ENCODE measurements at places on chromosomes 12 and 14.

DNA sequence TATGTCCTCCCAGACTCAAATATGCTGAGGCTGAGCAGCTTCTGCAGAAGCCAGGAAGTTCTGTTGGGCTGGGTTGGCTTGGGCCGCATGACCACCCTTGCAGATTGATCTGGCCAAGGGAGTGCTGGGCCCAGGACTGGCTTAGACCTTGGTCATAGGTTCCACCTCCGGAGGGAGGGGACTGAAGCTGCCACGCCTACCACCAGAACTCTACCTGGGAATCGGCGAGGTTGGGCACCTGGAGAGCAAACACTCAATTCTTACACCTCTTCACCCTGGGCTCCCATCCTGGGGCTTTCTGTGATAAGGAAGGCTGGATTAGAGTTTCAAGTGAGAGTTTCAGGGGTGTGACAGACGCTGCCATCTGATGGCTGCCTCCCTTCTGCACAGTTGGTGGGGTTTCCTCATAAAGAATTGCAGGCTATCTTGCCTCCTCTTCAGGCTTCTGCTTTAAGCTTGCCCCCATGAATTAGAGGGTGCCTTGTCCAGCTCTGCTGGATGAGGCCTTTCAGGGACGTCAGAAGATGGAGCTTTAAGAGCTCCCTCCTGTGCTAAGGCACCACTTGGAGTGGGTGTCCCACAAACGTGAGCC, 5.8 kb downstream of the SLC24A4 start:
- no peak for DNase-seq

GRCh38 chr14:52661314-52661713, 34.0 kb downstream of the ERO1A start:
- DNase-seq, result no peak

GRCh38 chr12:110282956-110283817, 2.1 kb downstream of the ATP2A2 start:
- peak; percentile 26 for DNase-seq

- DNase-seq, result no peak
Observed at GRCh38 chr14:33851931-33852330, 98.9 kb downstream of the EGLN3 start.

- peak; percentile 60 for DNase-seq
Observed at GRCh38 chr14:22099942-22100763, 426.5 kb upstream of the OR4E1 start.

GRCh38 chr12:100395811-100396210, 38.9 kb downstream of the SLC17A8 start:
- DNase-seq, result no peak

GRCh38 chr14:69137843-69138535, 14.9 kb downstream of the DCAF5 start:
- no peak for DNase-seq

- peak; percentile 50 for DNase-seq
Observed at GRCh38 chr14:89617481-89618329, 200.7 kb upstream of the FOXN3 start.

DNA sequence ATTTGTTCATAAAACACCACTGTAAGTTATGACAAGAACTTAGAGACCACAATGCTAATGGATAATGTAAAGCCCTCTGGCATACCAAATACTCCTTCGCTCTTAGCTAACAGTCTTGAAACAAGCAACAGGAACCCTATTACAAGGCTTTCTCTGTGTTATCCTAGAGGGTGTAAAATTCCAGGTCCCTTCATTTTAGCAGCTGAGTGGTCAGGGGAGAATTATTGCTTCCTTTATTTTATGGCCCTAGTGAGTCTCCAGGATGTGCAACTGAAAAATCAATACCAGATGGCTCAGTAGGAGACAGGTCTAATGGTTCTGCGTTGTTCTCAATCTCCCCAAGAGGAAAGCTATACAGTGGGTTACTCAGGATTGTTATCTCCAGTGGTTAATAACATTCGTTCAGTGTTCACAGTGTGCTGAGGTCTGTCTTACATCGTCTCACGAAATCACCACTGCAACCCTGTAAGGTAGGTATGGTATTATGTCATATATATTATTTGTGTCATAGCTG, 172.7 kb upstream of the CNOT2 start:
- no peak for DNase-seq

DNA sequence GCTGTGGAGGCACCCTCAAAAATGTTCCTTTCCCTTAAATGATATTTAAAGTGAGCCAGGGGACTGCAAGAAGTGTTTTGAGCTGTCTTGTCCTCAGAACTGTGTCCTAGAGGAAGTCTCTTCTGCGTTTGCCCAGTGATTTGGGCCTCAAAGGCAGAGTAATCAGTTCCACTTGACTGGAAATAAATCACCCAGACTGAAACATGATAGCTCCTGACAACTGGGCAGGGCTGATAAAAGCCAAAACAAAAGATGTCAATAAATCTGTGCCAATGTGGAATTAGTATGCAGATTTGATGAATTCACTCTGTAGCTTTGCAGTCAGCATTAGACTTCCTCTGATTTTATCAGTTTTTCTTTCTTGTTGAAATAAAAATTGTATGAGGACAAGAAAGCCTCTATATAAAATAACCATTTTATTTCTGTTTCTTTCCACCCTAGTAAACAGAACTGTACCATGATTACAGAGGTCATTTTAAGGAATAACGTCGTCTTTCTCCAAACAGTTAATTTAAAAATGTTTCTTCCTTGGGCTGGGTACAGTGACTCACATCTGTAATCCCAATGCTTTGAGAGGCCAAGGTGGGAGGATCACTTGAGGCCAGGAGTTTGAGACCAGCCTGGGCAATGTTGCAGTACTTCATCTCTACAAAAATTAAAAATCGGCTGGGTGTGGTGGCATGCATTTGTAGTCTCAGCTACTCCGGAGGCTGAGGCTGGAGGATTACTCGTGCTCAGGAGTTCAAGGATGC, 180.8 kb downstream of the ERC1 start:
- DNase-seq, result no peak

GRCh38 chr12:28121433-28121832, 68.8 kb upstream of the CCDC91 start:
- DNase-seq, result no peak

DNA sequence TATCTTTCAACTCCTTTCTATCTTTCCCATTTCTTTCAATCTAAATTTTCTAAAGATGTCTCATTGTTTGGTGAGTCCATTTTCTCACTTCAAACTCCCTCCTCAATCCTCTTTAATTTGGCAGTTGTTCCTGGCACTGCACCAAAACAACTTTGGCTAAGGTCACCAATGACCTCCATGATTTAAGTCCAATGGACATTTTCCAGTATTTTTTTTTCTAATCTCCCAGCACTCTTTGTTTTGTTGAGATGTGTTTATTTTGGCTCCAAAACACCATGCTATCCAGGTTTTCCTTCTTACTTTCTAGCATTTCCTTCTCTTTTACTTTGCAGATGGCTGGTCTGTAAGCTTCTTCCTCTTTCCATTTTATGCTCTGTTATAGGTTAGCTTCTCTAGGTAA, 42.5 kb upstream of the OTOGL start:
- no peak for DNase-seq

GRCh38 chr12:64181430-64182291, 40.4 kb downstream of the KICS2 start:
- DNase-seq, result no peak

DNA sequence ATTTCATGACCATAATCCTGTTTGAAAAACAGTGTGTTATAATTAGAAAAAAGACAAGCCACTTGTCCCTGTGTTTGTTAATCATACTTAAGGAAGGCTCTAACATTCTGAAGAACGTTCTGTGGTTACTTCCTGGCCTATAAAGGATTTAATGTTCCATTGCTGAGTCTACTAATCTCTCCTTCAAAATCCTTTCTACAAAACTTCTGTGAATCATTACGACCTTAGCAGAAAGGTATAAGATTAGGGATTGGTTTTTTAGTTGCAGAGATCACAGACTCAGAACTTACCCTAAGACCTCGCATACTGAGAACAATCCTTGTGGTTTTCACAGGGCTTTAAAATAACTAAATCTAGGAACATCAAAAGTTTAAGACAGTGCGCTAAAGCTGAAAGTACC, 48.3 kb downstream of the TMCC3 start:
- DNase-seq, result no peak

DNA sequence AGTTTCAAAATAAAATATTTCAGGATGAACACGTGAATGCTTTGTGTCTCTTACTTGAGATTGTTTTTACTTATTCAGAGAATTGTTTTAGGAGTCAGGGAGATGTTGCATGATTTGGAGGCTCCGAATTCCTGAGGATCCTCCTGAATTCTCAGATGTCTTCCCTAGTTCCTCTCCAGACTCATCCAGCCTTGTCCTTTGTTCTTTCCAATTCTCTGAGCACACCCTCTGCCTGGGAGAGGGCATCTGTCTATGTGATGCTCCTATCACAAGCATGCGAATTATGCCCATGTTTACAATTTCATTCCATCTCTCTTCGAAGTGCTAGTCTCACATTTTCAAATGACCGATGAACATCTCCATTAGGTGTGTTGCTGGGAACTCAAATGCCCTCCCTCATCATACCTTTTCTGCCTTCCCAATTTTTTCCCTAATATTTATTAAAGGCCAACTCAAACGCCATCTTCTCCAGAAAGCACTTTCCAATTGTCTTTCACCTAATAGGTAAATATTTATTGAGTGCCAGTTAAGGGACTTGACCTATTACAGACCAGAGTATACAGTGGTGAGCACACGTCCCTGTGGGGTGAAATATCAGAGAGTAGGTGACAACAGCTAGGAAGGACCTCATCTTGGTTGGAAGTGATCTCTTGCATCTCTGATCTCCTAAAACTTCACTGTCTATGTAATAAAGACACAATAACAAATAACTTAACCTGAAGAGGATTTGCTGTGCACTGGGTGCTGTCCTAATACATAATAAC, 64.4 kb downstream of the ARF6 start:
- DNase-seq, result no peak

DNA sequence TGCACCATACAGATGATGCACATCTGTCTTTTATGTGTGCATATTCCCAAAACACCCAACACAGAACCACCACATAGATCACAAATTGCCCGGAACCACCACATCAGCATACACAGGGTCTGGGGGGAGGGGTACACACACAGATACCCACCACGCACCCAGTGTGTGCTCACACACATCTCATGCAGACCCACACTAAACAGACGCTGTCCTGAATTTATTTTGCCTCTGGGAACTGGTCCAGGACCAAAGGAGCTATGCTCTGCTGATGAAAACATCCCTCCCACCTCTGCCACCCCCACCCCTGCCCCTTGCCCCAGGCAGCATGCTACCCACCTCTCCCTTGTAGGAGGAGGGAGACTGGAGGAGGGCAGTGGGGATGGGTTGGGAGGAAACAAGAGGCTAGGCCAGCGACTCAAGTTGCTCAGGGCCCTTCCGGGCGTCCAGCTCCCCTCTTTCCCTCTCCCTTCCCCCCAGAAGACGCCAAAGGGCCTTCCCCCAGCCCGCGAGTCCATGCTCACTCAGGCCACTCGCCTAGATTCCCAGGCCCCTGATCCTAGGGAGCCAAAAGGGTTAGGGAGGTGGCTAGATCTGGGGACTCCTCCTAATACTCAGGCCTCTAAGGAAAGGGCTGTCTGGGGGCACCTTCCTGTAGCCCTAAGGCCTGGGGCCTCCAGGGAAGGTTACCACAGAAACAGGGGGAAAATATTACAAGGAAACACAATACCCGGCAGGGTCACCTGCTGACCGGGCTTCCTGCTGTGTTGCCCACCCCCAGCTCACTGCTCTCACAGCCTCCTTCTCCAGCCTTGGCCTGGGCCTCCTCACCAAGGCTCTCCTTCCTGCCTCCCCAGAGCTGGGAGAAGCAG, 3.1 kb downstream of the HDAC7 start:
- no peak for DNase-seq

GRCh38 chr14:50714450-50715073, 46.5 kb upstream of the SAV1 start:
- peak; percentile 7 for DNase-seq

GRCh38 chr12:40511341-40511740, 180.9 kb upstream of the CNTN1 start:
- DNase-seq, result no peak

DNA sequence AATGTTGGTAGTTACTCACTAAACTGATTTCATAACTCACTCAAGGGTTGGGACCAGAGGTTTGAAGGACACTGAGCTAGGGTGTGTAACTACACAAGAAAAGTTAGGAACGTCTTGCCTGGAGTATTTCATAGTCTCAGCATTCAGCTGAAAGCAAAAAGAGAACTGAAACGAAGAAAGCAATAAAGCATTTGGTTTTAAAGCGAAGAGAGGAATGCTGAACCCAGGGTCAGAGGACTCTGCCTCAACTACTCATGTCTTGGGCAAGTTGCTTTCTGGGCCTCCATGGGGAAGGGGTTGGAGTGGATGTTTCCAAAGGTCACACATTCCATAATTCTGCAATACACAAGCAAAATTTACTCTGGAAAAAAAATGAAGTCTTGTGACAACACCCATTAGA, 1.4 kb downstream of the GNS start:
- no peak for DNase-seq

- DNase-seq, result peak; percentile 91
Observed at GRCh38 chr14:68788996-68789820, 3.7 kb downstream of the ZFP36L1 start.

DNA sequence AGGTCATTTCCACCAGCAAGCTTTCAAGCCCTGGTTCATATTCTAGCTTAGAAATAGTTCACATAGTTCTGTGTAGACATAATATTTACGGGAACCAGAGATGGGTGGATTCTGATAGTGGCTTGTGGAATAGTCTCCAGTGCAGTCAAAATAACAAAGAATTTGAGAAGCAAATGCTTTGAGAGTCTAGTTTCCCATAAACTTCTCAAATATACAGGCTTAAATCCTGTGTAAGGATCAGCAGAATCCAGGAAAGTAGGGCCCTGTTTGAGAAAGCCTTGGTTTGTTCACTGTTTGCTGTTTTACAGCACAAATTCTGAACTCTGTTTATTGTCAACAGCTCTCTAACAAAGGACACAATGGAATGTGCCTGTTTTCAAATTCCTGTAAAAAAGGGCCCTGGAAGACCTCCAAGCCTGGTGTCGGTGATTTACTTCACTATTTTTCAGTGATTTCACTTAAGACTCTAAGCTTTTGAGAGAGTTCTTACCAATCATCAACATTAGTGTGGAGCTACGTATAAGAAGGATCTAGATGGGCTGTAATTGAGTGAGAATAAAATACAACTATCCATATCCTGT, 11.4 kb upstream of the FOS start:
- no peak for DNase-seq

- no peak for DNase-seq
Observed at GRCh38 chr12:62296001-62296400, 35.8 kb downstream of the USP15 start.

DNA sequence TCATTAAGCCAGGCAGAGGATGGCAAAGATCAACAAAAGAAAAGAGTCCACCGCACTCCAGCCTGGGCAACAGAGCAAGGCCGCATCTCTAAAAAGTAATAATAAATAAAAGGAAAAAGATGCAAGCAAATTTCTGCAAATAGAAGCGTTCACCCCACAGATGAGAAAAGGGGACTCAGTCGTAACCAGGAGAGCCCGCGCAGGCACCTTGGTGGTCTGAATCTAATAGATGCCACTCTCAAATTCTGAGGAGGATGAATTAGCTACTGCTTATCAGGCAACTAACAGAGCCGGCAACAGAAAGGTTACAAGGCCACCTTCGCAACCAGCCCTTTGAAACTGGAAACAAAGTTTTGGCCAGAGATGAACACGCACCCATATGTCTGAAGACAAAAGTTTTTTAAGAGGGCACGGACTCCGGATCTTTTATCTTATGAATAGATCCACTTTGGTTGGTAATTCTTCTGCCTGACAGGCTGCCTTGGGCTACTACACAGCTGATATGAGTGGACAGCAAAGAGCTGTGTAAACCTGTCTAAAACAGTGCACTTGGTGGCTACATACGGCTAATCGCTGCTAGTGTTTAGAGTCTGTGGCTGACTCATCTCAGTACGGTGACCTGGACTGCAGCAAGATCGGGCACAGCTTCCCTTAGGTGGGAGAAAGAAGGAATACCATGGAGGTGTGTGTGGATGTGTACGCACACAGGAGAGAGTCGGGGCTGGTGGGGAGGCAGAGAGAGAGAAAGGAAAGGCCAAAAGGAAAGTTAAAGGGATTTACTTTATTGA, 32.9 kb upstream of the TTC7B start:
- no peak for DNase-seq
